ENCODE measurements at places on chromosomes 13 and 19.

DNA sequence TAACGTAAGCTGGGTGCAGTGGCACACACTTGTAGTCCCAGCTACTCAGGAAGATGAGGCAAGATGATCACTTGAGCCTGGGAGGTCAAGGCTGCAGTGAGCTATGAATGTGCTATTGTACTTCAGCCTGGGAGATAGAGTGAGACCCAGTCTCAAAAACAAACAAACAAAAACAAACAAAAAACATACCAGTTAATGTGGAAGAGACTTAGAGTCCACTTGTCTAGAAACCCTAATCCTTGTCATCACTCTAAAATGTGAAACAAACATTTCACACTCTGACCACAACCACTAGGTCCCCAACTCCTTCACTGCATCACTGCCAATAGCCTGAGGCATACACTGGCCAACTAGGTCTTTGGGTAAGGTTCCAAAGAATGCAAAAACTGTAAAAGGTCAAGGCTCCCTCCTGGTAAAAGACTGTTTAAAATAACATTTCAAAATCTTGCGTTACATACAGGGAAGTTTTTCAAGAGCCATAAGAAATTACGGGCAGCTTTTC is 28.6 kb upstream of the CYP2B6 start:
- DNase-seq, result no peak

- no peak for DNase-seq
Observed at GRCh38 chr19:31270897-31271296, 78.3 kb downstream of the TSHZ3 start.

- no peak for DNase-seq
Observed at GRCh38 chr13:102141625-102142472, 260.0 kb downstream of the FGF14 start.

DNA sequence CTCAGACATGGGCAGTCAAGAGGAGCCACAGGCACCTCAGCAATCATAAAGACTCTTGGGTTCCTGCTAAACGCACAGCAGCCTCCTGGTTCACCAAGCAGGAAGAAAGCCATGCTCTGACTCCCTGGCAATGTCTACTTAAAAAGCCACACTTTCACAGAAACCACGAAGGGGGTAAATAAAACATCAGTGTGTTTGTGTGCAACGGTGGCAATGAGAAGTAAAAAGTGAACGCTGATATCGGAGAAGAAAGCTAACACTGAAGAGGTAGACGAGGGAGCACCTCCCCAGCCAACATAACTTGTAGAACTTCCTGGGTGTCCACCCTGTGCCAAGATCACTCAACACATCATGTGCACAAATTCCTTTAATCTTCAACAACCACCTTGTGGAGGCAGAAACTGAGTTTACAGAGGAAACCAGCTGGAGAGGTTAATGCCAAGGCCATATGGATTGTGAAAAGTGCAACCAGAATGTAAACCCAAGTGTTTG is 30.2 kb downstream of the HSPH1 start:
- DNase-seq, result peak; percentile 48

DNA sequence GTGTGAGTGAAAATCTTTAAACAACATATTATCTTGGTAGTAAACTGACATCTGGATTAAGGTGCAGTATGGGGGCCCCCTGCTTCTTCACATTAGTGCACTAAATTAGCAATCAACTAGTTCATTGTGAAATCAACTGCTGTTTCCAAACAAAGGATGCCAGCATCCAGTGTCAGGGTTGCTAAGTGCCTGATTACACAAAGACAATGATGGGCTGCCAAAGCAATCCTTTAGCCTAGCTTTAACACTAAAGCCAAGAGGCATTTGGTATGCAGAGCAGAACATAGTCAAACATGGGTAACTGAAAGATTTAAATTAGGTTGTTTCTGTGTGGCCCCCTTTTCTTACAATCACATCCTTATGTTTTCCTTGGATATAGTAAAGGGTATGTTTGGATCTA is 543.1 kb upstream of the SLITRK5 start:
- no peak for DNase-seq

- no peak for DNase-seq
Observed at GRCh38 chr19:43395561-43395960, 19.1 kb upstream of the TEX101 start.

- DNase-seq, result no peak
Observed at GRCh38 chr13:91785431-91786119, 387.2 kb downstream of the GPC5 start.

DNA sequence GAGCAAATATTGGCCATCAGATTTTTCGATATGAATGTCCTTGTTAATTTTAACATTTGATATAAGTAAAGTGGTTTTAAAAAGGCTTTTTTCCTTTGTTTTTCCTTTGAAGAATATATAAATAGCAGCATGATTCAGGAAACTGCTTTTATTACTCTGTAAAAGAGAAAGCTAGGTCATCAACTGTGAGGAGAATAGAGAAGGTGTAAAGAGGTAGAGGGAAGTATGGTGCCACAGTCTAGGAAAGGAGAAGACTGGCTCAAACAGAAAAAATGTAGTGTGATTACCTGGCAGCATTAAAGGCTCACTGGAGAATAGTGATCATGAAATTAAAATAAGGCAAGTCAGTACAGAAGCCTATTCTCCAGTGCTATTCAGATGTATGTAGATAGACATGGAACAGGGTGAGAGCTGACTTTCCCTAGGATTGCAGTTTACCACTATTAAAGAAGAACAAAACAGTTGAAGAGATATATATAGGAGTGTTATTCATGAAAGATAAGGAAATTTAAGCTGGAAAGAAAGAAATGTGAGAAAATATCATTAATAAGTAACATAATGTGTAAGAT is 1115.9 kb upstream of the PCDH9 start:
- DNase-seq, result no peak

- DNase-seq, result no peak
Observed at GRCh38 chr19:31334849-31335624, 14.2 kb downstream of the TSHZ3 start.

DNA sequence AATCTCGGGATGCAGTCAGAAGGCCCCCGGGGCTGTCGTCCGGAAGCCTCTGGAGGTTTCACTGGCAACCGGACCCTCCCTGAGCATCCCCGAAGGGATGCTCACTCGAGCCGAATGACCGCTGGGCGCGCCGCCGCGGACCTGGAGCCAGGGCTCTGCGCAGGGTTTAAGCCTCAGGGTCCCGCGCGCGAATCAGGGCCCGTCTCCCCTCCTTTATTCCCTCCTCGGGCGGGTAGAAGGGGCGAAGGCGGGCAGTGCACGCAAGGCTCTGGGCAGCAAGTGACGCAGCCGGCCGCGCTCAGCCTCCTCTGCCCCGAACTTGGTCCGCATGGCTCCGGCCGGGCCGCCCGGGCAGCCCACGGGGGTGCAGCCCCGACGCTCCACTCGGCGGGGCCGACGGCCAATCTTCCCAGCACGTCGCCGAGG is 572 bp downstream of the SHISA2 start:
- DNase-seq, result no peak

DNA sequence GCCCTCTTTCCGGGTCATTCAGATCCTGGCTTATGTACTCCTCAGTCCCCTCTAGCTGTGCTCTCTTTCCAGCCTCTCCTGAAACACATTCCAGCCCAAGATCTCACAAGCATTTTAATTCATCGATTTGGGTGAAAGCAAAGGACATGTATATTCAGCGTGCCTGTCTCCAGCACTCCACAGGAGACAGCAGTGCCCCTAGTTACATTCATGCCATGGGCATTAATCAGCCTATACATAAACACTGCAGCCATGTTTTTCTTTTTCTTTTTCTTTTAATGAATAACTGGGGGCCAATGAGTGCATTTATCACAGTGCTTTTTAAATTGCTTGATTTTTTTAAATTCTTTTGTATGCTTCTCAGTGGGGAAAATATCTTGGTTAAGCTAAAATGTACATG is 199.1 kb downstream of the DCT start:
- DNase-seq, result no peak

DNA sequence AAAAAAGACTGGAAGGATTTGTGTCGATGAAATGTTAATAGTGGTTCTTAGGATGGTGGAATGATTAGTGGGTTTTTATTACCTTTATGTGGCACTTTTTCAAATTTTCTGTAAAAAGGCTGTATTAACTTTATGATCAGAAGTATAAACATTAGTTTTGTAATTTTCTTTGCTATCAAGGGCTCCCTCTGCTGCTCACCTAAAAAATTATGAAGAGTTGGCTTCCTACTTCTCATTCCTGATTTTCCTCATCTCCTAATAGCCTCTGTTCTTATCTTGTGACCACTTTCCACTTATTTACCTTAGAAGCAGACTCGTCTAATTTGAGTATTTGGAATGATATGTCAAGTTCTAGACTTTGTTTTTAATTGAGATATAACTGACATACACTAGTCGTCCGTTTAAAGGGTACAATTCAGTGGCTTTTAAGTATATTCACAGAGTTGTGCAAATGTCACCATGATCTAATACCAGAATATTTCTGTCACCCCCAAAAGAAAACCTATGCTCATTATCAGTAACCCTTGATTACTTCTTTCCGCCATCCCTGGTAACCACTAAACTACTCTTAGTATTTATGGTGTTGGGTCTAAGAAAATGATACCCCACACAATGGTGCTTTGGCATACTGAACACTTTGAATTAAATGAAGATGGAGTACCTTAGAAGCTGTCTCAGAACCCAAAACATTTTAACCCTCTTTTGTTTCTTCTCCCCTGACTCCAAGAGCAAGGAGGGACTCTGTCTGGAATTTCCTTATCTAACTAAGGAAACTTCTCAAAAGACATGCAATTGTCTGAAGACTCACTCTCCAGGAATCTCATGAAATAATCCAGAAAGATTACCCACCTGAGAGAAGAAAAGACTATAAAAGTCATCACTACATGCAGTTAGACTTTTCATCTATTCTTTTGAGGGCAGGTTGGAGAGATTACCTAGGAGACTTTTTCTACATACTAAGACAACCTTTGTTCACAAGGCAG is 311.3 kb downstream of the DLEU7 start:
- no peak for DNase-seq

DNA sequence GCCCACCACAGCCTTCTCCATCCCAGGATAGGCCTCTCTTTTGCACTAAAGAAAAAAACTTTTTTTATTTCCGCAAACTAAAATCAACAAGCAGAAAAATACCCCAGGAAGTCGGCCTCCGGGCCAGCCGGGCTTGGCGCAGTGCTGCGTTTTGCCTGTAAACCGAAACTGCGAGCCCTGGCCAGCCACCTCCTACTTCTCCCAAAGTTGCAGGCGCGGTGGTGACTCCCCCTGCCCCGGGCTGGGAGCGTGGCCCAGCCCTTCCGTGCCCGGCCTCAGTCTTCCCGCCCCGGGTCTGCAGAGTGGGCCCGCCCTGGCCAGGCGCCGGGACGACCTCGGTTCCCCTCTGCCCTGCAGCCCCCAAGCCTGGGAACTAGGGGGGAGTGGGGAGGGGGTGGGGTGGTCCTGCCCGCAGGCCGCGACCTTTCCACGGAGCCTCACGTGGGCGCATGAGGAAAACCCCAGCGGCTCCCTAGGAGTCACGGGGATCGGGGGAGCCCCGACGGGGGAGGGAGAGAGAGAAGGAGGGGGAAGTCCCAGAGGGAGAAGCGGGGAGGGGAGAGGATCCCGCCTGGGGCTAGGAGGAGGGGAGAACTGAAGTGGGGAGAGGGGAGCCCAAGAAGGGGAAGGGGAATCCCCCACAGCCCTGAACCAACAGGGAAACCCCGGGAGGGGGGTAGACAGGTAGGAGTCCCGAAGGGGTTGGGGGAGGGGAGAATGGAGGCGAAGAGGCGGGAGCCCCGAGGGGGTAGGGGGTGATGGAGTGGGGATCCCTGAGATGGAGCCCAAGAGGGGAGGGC is 3.0 kb downstream of the GADD45B start:
- DNase-seq, result no peak

- DNase-seq, result no peak
Observed at GRCh38 chr19:27765397-27765796, 1447.6 kb downstream of the UQCRFS1 start.

- no peak for DNase-seq
Observed at GRCh38 chr13:59103004-59103768, 1060.5 kb downstream of the DIAPH3 start.

- no peak for DNase-seq
Observed at GRCh38 chr13:68170961-68171360, 940.8 kb upstream of the PCDH9 start.

GRCh38 chr13:63048653-63049052 is 1633.0 kb upstream of the PCDH20 start:
- no peak for DNase-seq

GRCh38 chr19:3274942-3275582 is 50.6 kb downstream of the CELF5 start:
- peak; percentile 26 for DNase-seq

DNA sequence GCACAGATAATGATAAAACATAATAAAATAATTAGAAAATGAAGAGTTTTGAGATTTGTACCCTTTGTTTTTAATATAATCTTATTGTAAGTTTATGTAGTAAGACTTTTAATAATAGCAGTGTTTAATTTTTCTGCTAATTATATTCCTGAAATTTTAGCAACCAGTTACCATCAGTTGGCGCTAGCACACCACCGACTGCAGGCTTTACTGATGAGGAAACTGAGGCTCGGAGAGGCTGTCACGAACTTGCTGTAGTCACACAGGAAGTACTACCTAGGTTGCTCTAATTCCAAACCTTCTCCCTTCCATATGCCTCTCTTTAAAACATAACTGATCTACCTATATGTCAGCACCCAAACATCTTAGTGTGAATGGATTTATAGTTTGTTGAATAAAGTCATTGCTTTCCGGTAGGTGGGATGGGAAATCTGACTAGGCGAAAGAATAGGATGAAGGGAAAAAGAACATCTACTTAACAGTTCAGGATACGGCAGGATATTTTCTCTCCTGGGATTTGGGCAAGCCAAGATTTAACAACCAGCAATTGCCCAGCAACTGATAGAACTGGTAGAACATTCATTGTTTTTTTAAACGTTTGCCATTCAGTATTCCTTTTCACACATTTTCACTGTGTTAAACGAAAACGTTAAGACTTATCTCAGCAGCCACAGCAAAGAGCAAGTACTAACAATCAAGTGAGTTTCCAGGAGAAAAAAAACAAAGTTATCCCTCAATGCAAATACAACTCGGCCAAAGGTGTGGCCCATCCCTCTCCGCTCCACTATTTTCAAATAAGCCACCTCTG is 822 bp upstream of the RFXAP start:
- DNase-seq, result no peak

DNA sequence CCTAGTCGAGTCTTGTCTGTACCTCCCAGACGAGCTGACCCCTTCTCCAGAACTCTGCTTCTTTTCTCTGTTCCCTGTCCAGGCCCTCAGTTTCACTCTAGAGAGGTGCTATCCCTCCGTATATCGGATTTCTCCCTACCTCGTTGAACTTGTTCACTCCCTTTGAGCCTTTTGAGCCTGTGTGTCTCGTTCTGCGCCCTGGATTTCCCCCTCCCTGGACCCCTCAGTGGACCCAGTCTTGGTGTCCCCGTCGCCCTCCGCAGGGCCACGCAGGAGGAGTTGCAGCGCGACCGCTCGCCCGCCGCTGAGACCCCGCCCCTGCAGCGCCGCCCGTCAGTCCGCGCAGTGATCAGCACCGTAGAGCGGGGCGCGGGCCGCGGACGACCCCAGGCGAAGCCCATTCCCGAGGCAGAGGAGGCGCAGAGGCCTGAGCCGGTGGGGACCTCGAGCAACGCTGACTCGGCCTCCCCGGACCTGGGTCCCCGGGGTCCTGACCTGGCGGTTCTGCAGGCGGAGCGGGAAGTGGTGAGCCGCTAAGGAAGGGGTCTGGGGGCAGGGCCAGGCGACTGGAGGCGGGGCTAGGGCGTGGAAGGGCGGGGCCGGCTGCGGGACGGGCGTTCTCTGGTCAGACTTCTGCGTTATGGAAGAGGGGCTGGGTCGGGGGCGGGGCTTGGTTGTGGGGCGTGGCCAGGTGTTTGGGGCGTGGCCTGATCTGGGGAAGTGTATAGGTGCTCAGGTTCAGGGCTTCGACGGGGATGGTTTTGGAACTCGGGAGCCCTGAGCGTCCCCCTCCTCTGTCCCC is 5.5 kb downstream of the EPS8L1 start:
- DNase-seq, result peak; percentile 72

GRCh38 chr19:39212375-39212742 is 8.3 kb upstream of the SYCN start:
- DNase-seq, result no peak

- no peak for DNase-seq
Observed at GRCh38 chr19:55146705-55147273, 2.2 kb downstream of the TNNT1 start.

All from thymus (tissue), 14 donors.